ENCODE measurements at places on chromosomes 1 and 21.
A peak's percentile ranks its signal among the peaks of the same experiment; 100 is the strongest.

GRCh38 chr1:192436441-192437078 lies 119.8 kb downstream of the RGS21 start:
- no peak for DNase-seq

GRCh38 chr1:169964206-169964605 lies 70.5 kb upstream of the SCYL3 start:
- DNase-seq, result no peak

GRCh38 chr1:6776389-6776788 lies 8.9 kb upstream of the CAMTA1 start:
- DNase-seq, result no peak

GRCh38 chr1:61077676-61078541 lies 4.5 kb upstream of the NFIA start:
- peak; percentile 96 for DNase-seq

- no peak for DNase-seq
These were observed 4.1 kb upstream of the TOE1 start for GRCh38 chr1:45335855-45336324.

DNA sequence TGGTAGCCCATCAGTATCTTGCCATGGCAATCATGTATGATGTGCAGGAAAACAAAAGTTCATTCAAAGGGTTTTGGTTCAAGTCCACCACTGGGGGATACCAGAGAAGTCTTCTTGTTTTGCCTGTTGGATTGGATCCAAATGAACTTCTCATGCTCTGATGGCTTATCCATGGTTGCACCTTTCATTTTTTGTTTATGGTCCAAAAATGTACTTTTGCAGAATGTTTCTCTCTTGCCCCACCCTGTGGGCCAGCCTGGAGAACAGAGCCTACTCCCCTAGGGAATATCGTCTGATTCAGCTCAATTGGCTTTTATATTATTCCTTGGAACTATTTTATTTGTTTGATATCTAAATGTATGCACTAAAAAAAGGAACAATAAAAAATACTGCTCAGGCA lies 20.1 kb upstream of the CLCA1 start:
- no peak for DNase-seq

GRCh38 chr1:2414297-2414958 lies 2.1 kb upstream of the PEX10 start:
- peak; percentile 89 for DNase-seq

GRCh38 chr1:19819701-19820100 lies 4.6 kb upstream of the RNF186 start:
- DNase-seq, result no peak

GRCh38 chr1:16014509-16015482 lies 3.0 kb downstream of the HSPB7 start:
- DNase-seq, result no peak

DNA sequence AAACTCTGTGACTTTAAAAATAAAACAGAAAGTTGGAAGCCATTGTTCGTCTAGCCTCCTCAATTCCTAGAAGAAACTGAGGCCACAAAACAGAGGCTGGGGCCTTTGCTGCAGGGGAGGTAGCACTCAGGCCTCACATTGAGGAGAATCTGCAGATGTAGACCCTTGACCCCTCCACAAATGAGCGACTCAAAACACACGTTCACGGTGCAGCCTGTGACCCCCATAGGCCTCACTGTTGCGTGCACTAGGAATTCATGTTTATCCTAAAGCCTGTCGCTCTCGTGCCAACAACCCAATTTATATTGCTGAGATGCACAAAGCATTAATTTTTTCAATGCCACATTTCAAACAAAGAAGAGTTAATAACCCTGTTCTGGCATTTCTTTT lies 5.6 kb downstream of the TMEM51 start:
- no peak for DNase-seq

GRCh38 chr1:184299406-184299790 lies 87.4 kb upstream of the C1orf21 start:
- no peak for DNase-seq

DNA sequence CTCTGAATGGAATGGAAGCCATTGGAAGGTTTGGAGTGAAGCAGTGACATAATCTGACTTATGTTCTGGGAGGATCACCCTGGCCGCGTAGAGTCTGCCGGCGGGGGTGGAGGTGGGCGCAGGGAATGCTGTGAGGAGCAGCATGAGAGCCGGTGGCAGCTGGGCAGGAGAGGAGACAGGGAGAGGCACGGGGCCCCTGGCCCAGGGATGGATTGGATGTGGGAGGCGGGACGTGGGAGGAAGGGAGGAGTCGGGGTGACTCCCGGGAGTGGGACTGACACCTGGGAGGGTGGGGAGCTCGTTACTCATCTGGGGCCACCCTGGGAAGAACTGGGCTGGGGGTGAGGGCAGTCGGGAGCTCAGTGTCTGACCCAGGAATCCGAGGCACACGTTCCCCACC lies 10.4 kb upstream of the KCNAB2 start:
- DNase-seq, result no peak

DNA sequence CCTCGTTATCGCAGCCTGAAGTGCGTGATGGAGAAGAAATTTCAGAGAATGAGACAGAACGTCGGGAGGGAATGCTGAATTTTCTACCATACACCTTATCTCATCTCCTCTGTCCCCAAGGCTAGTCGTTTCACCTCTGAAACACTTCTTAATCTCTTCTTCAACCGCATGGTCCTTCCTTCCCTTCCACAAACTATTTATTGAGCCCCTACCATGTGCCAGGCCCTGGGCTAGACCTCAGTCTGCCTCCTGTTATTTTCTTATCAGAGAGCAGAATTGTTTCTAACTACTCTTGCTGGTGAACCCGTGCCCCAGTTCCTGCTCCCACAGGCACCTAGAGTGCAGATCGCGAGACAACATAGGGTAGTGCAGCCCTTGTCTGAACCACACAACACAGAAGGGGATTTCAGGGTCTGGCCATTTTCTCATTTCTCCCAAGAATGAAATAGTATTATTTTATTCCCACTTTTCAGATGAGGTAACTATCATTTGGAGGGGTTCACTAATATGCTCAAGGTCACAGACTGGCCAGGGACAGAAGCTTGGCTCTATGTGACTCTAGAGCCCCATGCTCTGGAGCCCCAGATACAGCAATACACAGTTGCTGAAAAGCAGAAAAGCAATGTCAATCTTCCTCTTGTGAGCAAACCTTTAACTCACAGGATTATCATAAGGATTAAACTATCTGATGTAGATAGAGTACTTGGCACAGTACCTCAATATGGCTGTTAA lies 598 bp upstream of the ADIPOR1 start:
- DNase-seq, result peak; percentile 46

GRCh38 chr1:15758343-15758931 lies at the start of gene FBLIM1:
Gene FBLIM1, plus strand, starts transcription at chr1:15758795. Its CDS starts 6,189 bp downstream, at chr1:15764984.
- peak; percentile 43 for DNase-seq

DNA sequence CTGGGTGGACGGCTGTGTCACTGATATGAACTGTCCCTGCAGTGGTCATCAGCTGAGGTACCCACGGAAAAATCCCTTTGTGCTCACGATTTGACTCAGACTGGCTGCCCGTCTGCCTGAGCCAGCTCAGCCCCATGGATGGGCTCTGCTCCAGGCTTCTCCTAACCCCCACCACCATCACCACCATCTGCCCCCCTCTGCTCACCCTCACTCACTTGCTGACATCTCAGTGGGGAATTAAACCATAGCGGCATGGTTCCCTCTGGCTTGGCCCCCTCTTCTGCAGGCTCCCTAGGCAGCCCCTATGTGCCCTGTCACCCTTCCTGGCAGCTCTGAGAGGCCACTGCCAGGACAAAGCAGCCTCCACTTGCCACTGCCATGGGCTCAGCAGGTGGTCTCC lies 17.3 kb downstream of the SLC6A9 start:
- DNase-seq, result no peak

DNA sequence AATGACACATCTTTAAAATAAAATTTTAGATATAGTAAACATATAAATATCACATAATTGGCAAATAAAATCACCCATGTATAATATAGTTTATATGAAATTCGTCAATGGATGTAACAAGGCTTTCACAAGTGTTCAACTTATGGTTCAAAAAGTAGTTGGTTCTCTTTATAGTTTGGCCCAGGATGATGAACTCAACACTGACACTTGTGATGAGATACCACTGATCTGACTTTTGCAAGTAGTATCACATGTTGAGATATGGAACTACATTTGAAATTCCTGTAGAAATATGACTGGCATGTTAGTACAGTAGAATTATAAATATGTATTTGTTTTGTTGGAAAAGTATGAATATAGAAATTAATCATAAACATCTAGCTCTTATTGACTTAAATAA lies 1.8 kb downstream of the TNNI3K start:
- no peak for DNase-seq

DNA sequence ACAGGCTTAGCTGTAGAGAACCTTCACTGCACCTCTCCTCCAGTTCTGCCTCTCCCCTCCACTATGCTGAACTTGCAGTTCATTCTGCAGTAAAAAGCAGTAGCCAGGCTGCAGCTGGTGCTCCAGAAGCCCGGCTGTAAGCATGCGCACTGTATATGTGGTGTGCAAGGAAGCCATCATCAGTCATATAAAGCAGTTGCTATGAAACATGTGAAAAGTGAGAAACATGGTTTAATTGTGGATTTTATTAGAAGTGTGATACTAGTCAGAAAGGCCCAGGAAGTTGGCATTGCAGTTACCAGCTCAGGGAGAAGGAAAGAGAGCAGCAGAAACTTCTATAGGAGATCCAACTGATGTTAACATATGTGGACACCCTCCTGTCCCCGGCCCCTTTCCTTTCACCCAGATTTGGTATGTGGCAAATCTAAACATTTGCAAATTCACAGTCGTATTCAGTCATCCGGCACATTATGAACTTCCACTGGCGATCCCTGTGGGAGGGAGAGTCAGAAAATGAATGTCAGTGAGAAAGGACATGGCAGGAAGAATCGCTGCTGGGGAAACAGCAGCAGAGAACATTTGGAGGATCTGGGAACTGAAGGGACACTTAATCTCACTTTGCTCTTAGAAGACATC lies 32.8 kb downstream of the DPT start:
- no peak for DNase-seq

DNA sequence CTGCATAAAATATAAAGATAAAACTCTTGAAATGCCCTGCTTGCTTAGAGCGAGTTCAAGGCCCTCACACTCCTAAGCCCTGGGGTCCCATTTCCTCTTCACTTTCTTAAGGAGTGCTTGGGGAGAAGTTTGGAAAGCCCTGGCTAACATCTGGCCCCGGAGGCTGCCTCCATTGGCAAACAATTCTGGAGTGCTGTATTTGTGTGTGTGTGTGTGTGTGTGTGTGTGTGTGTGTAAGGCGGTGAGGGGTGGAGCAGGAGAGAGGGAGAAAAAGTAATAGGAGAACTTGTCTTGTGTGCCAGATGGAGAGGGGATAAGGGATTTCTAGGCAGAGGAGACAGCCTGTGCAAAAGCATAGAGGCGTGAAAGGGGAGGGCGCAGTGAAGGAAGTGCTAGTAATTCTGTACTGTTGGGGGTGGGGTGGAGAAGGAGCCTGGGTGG lies 578 bp upstream of the TRIM62 start:
- DNase-seq, result no peak

GRCh38 chr21:36980280-36981048 lies 14.0 kb upstream of the HLCS start:
- peak; percentile 24 for DNase-seq

DNA sequence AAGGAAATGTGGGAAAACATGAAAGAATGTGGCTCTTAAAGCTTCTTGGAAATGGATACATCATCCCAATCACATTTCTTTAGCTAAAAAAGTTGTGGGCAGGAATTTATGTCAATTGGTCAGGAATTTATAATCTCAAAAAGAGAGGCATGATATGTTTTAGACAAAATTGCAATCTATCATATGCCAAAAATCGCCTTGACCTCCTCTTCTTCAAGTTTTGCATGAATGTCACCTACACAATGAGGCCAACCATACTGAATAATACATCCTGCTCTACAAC lies 42.4 kb downstream of the ATP6V1G3 start:
- no peak for DNase-seq

GRCh38 chr1:159900086-159900680 lies at the start of gene CFAP45:
Gene CFAP45, minus strand, starts transcription at chr1:159900165. Its CDS starts 67 bp downstream, at chr1:159900098.
- peak; percentile 23 for DNase-seq

- DNase-seq, result no peak
These were observed 166.2 kb downstream of the ATP6V1G3 start for GRCh38 chr1:198374288-198374687.

Data from CD4-positive, alpha-beta T cell treated with Interleukin-17A for 4 hours (primary cell).